WERI-Rb-1 (cell line): ENCODE measurements at places on chromosomes 12 and 14.

DNA sequence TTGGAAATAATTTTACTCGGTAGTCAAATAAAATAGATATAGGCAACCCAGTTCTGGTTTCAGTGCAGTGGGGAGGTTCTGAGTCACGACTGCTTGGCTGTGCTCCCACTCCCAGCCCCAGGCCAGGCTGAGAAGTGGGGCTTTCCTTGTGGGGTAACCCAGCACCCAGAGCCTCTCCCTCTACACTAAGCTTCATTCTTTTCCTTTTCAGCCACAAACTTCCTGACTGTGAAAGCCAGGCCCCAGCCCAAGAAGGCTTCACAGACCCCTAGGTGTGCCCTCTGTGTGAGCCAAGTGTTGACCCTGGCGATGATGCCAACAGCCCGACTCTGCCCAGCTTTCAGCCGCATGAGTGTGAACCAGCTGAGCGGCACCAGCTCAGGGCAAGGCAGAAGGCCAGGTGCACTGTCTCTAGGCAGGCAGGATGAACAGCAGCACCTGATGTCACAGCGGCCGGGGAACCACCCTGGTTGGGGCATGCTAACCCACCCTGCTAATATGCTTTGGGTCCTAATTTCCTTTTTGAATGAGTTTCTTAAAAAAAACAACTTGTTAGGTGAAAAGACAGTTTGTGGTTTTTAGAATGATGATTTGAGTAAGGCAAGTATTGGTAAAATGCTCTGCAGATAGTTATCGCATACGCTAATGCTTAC lies 42.2 kb upstream of the ATP23 start:
- no peak for DNase-seq

GRCh38 chr14:93546642-93547041 lies 115.9 kb downstream of the UNC79 start:
- no peak for DNase-seq

GRCh38 chr12:108565976-108566375 lies 3.6 kb downstream of the ISCU start:
- no peak for DNase-seq

- DNase-seq, result no peak
Observed at GRCh38 chr12:27504507-27504906, 19.5 kb upstream of the PPFIBP1 start.

GRCh38 chr12:3222979-3223378 lies 145.8 kb downstream of the TSPAN9 start:
- DNase-seq, result no peak

DNA sequence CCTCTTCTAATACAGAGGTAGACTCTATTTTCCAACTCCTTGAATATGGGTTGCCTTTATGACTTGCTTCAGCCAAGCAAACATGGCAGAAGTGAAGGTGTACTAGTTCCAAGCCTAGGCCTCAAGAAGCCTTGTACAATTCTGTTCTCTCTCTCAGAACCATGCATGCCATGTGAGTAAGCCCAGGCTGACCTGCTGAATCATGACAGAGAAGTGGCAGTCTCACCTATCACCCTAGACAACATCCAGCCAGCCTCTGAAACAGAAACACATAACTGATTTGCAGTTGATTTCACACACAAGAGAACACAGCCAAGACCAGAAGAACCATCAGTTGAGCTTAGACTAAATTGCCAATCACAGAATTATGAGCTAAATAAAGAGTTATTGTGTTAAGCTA lies 157.2 kb downstream of the GARIN6 start:
- DNase-seq, result no peak

DNA sequence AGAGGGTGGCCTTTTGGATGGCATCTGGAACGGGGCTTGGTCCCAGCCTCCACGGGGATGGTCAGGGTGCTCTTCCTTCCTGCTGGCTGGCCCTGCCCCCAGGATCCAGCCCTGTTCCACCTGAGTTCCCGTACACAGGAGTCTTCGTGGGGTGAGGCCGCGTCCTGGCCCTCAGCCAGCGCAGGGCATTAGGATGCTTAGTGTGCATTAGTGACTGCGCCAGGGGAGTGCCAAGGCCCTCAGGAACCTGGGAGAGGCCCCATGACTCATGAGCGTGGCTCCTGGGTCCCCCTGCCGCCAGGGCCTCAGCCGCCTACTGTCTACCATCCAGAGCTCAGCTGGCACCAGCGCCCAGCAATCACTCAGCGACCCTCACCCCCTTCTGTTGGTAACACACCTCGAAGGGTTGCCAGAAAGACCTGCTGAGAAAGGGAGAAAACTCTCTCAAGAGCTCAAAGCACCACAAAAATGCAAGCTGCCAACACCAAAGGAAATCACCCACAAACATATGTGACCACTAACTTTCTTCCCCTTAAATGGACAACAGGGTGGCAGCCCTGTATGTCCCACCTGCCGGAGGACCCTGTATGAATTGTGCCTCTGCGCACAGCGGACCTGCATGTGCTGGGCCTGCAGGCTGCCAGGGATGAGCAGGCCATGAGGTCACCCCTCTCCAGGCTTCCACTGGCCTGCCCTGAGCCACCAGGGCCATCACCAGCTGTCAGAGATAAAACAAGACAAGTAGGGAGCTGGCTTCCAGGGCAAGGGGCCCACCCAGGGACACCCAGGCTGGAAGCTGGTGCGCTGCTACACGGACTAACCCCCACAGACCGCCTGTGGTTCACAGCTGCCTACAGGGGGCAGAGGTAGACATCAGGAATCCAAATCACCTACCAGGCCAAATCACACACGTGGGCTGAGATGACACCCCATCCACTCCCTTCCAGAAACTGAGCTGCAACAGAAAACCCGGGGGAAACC lies 28.7 kb downstream of the CCDC85C start:
- peak; percentile 71 for DNase-seq

GRCh38 chr12:67540920-67541624 lies 107.5 kb upstream of the DYRK2 start:
- no peak for DNase-seq

GRCh38 chr12:43758247-43758727 lies 303 bp downstream of the PUS7L start:
- DNase-seq, result peak; percentile 30

GRCh38 chr12:89357297-89357730 lies 5.0 kb upstream of the DUSP6 start:
- no peak for DNase-seq

DNA sequence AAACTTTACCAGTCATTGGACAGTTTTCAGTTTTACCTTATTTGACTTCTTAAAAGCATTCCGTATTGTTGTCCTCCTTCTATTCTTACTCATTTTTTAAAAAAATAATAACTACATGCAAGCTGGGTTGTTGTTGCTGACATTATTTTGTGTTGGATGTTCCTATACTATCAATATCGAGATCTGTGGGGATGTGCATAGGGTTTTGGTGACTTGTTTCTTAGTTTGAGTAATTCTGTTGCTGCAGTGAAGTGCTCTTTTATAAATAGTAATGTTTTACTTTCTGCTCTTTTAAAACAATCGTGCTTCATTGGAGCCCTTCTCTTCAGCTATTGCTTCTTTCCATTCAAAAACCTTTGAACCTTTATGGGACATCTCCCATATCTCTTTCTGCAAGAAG lies 79.4 kb downstream of the METTL25 start:
- DNase-seq, result no peak

DNA sequence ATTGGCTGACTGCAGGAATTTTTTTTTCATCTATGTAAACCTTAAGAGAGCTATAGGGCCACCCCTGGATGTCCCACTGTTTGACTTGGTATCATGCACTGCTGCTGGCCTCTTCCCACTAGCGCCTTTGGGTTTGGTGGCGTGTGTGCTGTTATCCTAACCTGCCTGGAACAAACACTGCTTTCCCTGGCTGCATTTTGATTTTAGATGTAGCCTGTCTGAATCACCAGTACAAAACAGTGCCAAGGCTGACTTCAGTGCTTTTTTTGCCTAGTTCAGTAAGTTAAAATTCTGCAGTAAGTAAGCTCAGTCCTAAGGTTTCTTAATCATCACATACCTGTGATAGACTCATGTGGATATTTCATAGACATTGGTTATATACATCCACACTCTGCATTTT lies 99.2 kb downstream of the EML1 start:
- no peak for DNase-seq

GRCh38 chr12:85627584-85627983 lies 208.6 kb downstream of the RASSF9 start:
- no peak for DNase-seq

GRCh38 chr14:26896447-26896846 lies 298.6 kb upstream of the NOVA1 start:
- no peak for DNase-seq

DNA sequence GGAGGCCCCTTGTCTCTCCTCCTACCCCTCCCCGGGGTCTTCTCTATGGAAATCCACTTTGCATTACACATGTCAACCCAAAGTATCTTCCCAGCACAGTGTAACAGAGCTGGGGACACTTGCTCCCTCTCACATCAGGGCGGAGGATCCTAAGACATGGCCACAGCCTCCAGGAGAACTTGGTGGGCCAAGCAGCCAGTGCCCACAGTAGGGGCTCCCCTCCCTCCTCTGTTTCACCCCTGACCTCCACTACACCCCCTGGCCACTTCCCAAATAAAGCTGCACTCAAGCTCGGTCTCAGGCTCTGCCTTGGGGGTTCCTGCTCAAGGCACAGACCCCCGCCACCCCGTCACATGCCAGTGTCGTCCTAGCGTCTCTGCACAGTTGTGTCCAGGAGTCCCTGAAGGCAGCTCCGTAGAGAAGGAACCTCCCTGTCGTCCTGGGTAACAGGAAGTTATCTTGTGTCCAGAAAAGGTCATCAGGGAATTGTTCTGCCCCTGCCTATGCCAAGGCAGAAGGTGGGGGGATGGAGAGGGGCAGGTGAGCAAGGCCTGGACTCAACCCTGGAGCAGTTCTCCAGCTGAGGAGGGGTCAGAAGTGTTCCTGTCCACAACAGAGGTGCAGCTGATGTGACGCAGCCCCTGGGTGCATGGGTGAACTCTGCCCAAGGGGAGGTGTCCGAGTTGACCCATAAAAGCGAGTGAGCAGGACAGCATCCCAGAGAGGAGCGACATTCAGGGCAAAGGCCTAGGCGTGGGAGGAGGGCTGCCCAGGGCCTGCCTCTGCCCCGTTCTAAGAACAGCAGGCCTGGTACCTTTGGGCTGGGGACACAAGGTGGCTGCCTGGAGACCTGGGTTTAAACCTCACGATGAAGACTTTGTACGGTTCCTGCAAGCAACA lies 25.5 kb downstream of the DIO3 start:
- no peak for DNase-seq

DNA sequence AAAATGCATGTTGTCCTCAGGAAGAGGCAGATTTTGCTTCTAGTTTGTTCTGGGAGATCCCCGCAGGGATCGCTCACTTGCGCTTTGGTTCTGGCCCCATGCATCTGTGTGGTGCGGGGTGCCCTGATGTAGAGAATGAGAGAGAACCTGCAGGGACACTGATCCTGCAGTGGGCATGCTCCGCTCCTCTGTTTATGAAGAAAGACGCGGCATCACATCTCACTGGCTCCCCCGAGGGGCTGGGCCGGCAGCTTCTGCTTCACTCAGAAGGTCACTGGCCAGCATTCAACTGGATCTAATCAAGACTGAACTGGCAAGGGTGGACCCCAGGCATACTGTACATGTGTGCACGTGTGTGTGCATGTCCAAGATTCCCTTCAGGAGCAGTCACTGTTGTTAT lies 164.2 kb downstream of the CALM1 start:
- no peak for DNase-seq

DNA sequence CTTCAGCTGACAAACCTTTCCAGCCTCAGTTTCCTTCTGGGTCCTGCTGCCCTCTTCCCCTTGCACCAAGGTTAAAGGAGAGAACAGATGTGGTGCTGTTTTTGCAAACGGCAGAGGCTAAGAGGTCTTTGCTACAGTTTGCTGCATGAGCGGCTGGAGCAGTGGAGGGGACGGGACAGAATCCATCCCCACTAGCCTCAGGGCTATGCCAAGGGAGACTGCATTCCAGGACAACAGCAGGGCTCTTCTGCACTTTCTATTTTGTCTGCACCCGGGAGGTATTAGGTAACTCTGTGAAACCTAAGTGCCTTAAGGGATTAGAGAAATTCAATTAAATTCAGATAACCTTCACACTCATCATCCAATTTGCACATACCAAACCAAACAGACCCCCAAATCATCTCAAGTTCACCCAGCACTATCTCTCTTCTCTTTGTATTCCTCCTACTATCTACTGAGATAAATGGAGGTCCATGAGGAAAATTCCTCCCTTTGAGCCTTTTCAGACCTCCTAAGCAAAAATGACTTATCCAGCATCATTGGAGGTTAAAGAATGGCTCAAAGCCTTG lies 103.8 kb upstream of the VRK1 start:
- DNase-seq, result no peak

- DNase-seq, result peak; percentile 44
Observed at GRCh38 chr14:93536945-93537344, 106.2 kb downstream of the UNC79 start.

- no peak for DNase-seq
Observed at GRCh38 chr14:34128665-34129064, 177.8 kb upstream of the EGLN3 start.

- DNase-seq, result no peak
Observed at GRCh38 chr12:108888031-108888430, 8.1 kb downstream of the DAO start.

GRCh38 chr12:109099431-109100020 lies 2.1 kb downstream of the UNG start:
- no peak for DNase-seq

GRCh38 chr14:59197695-59198262 lies 9.3 kb downstream of the DAAM1 start:
- no peak for DNase-seq

GRCh38 chr12:3667485-3667884 lies 85.4 kb downstream of the CRACR2A start:
- DNase-seq, result peak; percentile 21

DNA sequence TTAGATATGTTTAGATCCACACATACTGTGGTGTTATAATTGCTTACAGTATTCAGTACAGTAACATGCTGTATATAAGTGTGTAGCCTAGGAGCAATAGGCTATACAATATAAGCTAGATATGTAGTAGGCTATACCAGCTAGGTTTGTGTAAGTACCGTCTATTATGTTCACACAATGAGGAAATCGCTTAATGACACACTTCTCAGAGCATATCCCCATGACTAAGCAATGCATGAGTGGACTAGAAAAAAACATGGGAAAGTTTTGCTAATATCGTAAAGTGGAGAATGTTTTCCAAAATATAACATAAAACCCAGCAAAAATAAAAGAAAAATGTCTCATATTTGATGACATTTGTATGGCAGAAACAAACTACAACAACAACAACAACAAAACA lies 27.3 kb downstream of the AKAP3 start:
- DNase-seq, result no peak

DNA sequence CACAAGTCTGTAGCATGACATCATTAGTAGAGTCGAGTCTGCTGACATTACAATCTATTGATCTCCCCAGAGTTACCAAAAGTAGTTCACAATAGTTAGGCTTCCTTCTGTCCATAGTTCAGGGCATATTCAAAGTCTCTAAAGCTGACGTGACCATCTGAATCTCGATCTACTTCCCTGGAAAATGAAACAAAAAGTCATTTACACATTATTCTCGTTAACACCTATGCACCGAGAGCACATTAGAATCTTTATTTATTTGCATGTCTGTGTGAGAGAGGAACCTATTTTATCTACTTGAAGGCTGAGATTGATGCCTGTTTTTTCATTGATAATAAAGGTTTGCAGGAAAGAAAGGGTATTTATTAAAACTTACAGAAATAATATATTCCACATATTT lies 157.4 kb downstream of the EFCAB11 start:
- no peak for DNase-seq
